ENCODE measurements at places on chromosomes 7 and 10.
A peak's percentile ranks its signal among the peaks of the same experiment; 100 is the strongest.

DNA sequence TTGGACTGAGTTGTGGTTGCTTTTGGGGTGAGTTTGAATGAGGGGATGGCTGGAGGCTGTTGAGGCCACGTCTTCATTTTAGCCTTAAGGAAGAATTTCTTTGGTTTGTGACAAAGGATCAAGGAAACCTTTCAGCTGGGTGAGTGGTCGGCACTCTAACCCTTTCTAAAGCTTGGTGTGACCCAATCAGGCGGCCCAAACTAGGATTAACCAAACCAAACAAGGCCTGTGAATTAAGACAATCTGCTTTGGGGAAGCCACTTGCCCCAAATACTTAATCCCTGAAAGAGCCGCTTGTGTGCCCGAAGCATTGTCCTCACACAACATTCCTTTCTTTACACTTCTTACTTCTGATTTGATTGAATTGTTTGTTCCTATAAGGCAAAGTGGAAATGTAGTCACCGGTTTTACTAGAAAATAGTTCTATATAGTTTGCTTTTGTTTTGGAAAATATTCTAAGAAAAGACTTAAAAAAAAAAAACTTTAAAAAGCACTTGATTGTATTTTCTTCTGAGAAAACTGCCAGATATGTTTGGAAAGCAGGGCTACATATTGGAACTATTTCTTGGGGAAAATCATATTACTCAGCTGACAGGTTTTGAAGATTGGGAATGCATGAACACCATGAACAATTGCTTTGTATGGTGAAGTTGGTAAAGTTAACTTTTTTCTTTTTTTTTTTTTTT, 272.4 kb upstream of the BMPER start:
- DNase-seq = no peak

DNA sequence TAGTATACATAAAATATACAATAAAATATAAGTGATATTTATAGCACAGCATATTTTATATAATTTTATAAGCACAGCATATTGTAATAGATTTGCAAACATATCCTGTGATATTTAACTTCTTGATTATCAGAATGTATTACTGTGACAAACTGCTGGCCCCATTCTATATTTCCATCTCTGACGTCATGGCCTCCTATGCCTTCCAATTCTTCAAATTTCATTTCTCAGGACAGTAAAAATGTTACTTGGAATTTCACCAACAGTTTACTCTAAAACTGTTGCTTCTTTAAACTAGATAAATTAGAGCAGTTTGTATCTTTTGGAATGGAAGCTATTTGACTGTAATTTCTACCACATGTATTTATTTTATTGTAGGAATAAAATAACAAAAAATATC, 102.5 kb upstream of the SLC25A13 start:
- no peak for DNase-seq

DNA sequence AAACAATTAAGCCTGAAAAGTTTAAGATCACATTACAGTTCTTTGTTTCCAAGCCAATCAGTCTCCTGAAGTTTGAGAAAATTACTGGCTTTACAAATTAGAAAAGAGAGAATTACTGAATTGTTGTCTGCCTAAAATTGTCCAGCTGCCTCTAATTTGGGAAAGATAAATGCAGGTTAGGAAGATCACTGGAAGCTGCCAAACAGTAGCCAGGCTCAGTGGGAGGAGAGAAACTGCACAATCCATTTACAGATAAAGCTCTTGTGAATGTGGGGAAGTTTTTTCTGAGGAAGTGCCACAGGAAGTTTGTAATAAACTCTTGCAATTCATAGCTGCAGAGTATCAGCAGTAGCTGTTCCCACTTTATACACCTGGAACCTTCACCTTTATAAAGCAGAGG, 100.7 kb downstream of the IQUB start:
- DNase-seq = no peak

DNA sequence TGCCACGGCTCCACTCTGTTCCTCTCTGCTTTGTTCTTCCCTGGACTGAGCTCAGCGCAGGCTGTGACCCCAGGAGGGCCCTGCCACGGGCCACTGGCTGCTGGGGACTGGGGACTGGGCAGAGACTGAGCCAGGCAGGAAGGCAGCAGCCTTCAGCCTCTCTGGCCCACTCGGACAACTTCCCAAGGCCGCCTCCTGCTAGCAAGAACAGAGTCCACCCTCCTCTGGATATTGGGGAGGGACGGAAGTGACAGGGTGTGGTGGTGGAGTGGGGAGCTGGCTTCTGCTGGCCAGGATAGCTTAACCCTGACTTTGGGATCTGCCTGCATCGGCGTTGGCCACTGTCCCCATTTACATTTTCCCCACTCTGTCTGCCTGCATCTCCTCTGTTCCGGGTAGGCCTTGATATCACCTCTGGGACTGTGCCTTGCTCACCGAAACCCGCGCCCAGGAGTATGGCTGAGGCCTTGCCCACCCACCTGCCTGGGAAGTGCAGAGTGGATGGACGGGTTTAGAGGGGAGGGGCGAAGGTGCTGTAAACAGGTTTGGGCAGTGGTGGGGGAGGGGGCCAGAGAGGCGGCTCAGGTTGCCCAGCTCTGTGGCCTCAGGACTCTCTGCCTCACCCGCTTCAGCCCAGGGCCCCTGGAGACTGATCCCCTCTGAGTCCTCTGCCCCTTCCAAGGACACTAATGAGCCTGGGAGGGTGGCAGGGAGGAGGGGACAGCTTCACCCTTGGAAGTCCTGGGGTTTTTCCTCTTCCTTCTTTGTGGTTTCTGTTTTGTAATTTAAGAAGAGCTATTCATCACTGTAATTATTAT, 1.2 kb downstream of the CLDN4 start:
- no peak for DNase-seq

- no peak for DNase-seq
These were observed 121.9 kb downstream of the INPP5A start for GRCh38 chr10:132659206-132660091.

DNA sequence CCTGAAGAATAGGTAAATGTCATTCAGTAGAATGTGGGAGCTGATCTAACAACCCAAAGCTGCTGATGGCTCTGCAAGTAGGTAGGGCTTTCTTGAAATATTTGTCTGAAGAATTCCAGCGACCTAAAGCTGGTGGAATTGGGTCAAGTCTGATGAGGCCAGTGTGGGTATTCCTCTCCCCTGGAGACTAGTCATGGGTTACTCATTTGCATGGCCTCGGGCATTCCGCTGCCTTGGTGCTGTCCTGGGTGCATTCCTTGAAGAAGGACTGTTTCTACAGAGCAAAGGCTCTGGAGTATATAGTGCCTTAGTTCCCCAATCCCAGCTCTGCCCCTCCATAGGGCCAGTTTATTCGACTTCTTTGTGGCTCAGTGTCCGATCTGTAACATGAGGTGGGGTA, 19.2 kb downstream of the PDK4 start:
- DNase-seq = no peak

GRCh38 chr7:142451817-142452216, 194.0 kb upstream of the PRSS58 start:
- DNase-seq = no peak

DNA sequence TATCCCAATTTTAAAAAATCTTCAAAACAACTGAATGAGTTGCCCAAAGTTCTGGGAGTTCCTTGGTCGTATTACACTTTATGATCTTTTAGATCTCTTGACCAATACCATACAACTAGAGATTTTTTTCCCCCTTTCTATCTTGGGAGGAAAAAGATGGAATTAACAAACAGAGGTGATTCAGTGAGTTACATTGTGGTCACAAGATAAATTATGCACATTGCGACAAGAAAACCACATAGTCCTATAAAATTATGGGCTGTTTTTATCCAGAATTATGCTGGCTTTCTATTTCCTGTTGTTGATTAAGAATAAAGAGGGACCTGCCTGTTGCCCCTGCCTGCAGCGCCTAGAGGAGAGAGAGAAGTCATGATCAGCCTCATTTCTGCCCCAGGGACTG, 8.2 kb upstream of the SGPL1 start:
- DNase-seq = no peak

DNA sequence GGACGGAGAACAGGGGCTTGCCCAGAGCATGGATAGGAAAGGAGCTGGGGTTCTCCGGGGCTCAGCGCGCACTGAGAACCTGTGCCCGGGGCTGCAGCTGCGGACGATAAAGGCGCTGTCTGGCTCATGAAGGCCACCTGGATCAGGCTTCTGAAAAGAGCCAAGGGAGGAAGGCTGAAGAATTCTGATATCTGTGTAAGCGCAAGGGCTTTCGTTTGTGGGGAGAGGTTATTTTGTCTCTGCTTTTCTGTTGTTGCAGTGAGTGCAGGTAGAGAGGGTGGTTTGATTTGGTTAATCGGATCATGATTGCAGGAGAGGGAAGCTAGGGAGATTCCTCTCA, 250.5 kb downstream of the NSUN6 start:
- DNase-seq = peak; percentile 14

DNA sequence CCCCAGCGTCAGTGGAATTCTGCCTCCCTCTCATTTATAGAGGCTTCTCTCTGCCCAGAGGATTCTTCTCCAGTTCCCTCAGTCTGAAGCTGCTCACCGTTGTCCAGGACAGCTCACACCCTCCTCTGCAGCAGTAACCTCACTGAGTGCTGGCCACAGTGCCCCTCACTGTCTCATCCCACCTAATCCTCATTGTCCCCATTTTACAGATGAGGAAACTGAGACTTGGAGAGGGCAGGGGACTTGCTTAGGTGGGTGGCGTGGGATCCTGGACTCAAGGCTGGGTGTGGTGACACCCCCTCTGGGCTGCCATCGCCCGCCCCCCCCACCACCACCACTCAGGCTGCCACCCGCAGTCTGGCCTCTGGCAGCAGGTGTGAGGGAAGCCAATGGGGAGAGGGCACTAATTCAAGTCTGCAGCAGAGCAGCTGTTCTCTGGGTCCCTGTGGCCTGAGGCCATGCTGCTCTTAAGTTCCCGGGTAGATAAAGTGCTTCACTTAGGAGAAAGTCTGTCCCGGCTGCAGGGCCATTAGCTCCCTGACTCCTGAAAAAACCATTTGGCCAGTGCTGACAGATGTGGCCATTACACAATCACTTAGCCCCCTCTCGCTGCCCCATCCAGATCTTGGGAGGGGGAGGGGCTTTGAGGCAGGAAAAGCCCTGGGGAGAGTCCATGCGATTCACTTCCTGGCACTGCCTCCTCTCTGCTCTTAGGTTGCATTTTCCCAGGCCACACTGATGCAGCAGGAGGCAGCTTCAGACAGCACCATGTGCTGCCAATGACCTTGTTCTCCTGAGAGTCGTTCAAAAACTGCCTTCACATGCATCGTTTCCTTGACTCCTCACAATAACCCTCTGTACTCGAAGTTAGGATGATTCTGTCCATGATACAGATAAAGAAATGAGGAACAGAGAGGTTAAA, 36.3 kb downstream of the DRGX start:
- no peak for DNase-seq

GRCh38 chr7:8391353-8392062, 41.9 kb upstream of the NXPH1 start:
- DNase-seq = no peak

- DNase-seq = no peak
These were observed 36.6 kb upstream of the SEMA3A start for GRCh38 chr7:84231157-84231556.

DNA sequence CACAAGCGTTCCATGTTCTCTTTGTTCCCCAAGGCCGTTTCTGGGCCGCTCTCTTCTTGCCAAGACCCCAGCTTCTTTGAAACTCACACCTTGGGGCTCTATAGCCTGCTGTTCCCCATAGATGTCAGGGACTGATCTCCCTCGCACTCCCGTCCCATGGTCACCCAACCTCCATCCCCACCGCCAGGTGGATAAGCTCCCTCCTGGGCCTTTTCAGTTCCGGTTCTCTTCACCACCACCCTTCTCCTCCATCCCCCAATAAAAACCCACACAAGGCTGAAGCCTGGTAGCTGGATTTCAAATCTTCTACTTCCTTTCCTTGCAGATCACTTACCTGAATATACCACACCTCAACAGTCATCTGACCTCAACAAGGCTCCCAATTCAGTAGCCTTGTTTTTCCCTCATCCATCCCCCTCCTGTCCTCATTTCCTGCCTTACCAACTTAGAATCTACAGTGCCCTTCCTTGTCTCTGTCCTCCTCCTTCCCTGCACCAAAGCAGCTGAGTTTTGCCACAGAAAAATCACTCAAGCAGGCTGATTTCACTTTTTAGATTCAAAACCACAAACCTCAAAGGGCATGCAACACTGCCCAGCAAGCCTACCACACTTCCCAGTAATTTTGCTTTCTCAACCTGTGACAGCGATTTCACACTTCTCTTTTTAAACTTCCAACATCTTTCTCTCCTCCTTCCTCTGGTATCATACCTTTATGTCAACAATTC, 7.7 kb downstream of the SLC37A3 start:
- DNase-seq = peak; percentile 46

- DNase-seq = peak; percentile 69
These were observed 1.9 kb upstream of the PLAU start for GRCh38 chr10:73908853-73909539.

GRCh38 chr7:118182593-118183427, 1.2 kb upstream of the LSM8 start:
- no peak for DNase-seq

DNA sequence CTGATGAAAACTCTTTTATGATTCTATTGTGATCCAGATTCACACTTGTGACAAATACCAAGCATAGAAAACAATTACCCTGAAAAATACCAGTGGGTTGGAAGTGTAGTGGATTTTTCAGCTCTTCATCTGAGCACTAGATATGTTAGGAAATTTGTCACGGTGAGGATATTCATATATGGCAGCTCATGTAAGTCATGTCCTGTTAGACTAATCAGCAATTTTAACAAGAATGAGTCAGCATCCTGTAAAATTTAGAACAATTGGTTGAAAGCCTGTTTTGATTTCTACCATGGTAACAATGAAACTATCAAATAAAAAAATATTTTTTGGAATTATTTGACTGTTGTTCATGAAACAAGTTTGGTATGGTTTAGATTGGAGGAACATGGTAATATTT, 334.3 kb downstream of the CACNA2D1 start:
- DNase-seq = no peak

DNA sequence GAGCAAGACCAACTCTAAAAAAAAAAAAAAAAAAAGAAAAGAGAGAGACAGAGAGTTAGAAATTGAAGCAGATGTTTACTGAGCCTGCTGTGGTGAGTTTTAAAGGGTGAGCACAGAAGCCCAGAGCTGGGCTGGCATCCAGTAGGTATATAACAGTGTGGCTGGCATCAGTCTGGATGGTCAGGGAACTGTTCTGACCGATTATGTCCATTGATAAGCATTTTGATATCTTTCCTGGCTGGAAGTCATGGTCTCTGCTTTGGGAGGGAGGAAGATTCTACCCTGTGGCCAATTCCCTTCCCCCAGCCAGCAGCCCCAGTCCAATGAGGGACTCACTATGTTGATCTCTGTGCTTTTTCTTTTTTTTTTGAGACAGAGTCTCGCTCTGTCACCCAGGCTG, 65.2 kb upstream of the PODXL start:
- no peak for DNase-seq

GRCh38 chr10:11138314-11139033, 120.8 kb downstream of the CELF2 start:
- DNase-seq = no peak

DNA sequence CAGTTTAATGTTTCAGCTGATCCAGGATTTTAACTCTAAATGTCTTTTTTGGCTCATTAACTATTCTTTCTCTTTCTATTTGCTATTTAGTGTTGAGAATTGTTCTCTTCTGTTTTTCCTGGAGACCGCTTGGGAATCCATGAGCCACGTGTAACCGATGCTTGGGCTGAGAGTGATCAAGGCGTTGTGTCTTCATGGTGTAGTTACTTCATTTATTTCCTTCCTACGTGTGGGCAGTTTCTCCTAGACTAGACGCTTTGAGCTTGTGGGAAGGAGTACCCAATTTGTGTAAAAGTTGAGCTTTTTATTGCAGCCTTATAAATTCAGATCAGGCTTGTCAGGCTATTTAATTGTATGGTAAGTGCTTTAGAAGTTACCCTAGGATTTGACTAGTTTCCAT, 2.9 kb downstream of the EIF3B start:
- DNase-seq = no peak

- no peak for DNase-seq
These were observed 198.6 kb upstream of the BMPER start for GRCh38 chr7:33706771-33707200.

- no peak for DNase-seq
These were observed 952 bp downstream of the SRRM3 start for GRCh38 chr7:76202666-76203030.
